ENCODE measurements at places on chromosomes 6 and 20.

DNA sequence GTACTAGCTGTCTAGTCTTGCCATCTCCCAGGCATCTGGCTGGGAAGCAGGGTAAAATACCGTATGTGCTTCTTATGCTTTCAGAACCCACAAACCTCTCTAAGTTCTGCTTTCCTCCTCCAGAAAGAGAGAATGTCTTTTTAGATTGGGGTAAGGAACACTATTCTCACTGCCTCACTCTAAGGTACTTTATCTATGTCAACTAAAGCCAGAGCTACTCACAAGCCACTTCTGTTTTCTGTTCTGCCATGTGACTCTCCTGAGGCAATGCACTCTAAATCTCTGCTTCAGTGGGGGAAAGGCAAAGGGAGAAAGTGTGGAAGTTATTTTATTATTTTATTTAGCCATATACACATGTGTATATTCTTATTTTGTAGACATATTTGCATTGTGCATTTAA, 15.6 kb downstream of the MEP1A start:
- DNase-seq = no peak

DNA sequence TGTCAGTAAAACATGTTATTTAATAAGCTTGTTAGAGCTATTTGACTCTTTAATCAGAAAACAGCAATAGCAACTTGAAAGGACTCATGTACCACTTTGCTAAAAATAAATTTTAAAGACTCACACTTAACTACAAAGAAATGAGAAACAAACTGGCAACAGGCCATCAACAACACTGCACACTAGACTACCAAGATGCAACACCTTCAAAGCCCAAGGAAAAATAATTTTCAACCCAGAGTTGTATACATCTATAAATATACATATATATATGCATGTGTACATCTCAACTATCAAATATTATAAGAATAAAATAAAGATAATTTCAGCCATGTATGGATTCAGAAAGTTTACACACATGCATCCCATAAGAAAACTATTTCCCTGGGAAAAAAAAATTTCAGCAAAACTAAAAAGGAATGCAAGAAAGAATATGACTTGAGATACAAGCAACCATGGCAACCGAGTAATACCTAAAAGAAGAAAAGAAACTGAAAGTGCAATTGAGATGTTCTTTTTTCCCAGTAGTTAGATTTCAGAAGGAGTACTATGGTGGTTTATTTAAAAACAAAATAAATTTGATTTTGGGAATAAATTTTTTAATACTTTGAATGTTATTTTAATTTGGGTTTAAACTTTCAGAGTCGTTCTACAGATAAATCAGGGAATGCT, 303.8 kb downstream of the UBE3D start:
- DNase-seq = no peak

DNA sequence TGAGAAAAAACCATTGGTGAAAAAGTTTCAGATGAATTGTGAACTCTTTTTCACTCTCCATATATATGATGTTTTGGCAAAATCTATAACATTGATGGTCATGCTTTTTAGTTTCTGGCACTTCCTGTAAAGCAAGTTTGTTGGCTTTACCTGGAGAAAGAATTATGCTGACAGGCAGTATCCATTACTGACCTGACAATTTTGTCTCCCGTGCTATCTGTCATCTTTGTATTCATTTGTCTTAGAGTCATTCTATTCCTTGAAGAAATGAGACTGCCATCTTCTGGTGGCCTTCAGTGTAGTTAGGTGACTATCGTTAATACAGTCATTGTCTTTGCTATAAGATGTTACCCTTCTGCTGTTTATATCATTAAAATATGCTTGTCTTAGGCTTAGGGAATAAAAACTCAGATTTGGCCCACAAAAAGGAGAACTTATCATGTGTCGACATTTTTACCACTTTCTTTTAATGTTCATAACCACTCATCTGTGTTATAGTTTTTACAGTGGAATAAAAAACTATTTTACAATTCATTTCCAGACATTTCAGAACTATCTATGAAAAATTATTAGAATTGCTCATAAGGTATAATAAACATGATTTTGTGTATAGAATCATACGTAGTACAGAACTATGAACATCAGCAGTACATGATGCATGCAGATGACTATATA, 707.0 kb downstream of the EPM2A start:
- peak; percentile 6 for DNase-seq

- DNase-seq = no peak
Observed at GRCh38 chr6:132780770-132781371, 17.6 kb downstream of the SLC18B1 start.

DNA sequence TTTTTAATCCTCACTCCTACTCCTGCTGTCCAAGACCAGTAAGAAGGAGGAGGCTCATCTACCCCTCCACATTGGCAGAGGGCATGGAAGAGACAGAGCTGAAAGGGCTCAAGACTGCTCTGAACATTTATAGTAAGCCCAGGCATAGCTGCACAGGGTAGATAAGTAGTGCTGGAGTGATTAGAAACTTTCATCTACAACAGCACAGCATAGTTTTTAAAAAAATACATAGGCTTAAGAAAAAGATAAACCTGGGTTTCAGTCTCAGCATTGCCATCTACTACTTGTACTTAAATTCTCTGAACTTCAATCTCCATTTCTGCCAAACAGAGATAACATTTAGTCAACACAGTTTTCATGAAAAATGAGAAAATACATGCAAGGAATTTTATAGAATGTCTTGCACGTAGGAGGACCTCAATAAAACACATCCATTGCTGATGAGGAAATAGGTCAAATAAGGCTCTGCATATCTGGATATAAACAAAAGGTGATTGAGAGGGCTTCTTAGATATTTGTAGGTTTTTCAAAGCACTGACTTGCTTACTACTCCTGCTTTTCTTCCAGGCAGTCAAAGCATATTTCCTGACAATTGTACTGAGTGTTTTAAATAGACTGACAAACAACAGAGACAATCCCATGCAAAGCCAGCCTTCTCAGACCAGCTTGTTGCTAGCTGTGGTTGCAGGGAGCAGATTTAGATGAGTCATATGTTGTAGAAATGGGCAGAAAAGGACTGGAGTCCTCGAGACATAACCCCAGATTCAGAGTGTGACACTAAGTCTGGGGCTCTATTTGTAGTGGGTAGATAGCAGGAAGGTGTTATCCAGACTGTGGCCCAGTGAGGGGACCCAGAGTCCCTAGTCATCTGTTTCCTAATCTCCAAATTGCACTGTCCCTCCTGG, 107.4 kb upstream of the TAB2 start:
- DNase-seq = no peak

DNA sequence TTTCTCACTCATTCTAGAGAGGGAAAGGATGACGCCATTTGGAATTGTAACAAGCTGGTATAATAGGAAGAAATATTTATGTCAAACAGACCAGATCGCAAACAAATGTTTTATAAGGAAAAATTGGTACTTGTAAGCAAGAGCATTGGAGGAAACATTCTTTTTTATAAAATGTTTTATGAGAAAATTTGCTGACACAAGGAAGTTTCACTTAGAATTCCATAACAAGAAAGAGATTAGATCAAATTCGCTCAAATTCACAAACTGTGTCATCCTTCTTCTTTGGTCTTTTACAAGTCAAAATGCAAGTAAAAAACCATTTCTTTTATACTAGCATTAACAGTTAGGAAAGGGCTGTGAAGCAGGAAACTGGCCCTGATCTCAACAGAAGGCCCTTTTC, 179.9 kb downstream of the TRDN start:
- DNase-seq = no peak

GRCh38 chr20:8633366-8633765, 435.5 kb upstream of the PLCB4 start:
- no peak for DNase-seq

DNA sequence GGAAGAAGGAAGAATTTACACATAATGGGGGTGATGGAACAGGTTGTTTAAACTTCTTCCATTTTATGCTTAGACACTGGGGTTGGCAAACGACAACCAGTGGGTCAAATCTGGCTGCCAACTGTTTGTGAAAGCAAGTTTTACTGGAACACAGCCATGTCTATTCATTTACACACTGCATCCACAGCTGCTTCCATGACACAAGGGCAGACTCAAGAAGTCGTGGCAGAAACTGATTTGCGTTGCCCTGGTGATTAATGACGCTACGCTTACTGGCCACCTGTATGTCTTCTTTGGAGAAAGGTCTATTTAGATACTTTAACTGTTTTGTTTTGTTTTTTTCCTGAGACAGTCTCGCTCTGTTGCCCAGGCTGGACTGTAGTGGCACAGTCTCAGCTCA, 19.0 kb downstream of the CTCFL start:
- no peak for DNase-seq

DNA sequence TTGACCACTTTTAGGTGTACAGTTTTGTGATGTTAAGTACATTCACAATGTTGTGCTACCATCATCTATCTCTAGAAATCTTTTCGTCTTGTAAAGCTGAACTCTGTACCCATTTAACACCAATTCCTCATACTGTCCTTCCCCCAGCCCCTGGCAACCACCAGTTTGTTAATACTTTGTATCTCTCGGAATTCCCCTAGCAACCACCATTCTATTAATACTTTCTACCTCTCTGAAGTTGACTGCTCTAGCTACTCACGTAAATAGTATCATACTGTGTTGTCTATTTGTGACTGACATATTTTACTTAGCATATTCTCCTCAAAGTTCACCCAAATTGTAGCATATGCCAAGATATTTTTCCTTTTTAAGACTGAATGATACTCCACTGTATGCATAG, 82.3 kb upstream of the CLDN20 start:
- no peak for DNase-seq

DNA sequence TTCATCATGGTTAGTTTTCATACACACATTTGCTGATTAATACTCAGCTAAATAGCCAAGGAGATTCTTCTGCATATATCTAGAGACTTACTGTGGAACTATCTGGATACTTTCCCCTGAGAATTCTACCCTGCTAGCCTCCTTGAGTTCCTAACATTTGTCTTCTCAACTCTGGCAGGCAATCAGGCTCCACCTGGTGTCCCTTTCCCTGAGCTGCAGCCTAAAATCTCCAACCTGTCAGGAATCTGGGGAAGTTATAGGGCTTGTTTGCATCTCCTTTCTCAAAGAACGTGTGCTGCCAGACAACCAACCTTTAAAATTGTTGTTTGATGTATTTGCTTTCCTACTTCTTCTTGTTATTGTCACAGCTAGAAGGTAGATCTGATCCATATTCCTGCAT, 73.4 kb downstream of the FUT9 start:
- DNase-seq = no peak

GRCh38 chr20:38293491-38294065, 10.4 kb upstream of the BPI start:
- DNase-seq = no peak

All from stimulated activated CD4-positive, alpha-beta T cell treated with anti-CD3 and anti-CD28 coated beads, TNF-alpha, amount 100 ng/mL, for 48 hours (primary cell).